Neural cell (in vitro differentiated cells): ENCODE measurements at places on chromosomes 2 and 18. TPM values are rescaled to one million over a fixed set of nuclear protein-coding genes. Genes with fewer than 3 reads are reported as not detected.

Gene SMAD2
- 55.6 and 64.7 TPM in 2 replicates for polyA plus RNA-seq

Gene ARHGAP15
- 0.30 TPM in 1 of 2 replicates, not detected in the other for polyA plus RNA-seq

Gene SPDYA
- 0.22 and 0.46 TPM in 2 replicates for polyA plus RNA-seq

Gene NR4A2
- 0.48 and 1.2 TPM in 2 replicates for polyA plus RNA-seq

Gene IL1RL2
- polyA plus RNA-seq: not detected in 2 replicates

Gene SPATA3
- not detected in 2 replicates for polyA plus RNA-seq
